ENCODE measurements at places on chromosomes 13 and 19.

- no peak for DNase-seq
Measured at GRCh38 chr13:79227418-79227817, 178.6 kb downstream of the RBM26 start.

- DNase-seq = no peak
Measured at GRCh38 chr13:39879286-39880035, 224.0 kb downstream of the COG6 start.

- no peak for DNase-seq
Measured at GRCh38 chr13:80529734-80530133, 188.8 kb upstream of the SPRY2 start.

GRCh38 chr19:14023404-14024235 is 4.3 kb upstream of the RLN3 start:
- DNase-seq = no peak

DNA sequence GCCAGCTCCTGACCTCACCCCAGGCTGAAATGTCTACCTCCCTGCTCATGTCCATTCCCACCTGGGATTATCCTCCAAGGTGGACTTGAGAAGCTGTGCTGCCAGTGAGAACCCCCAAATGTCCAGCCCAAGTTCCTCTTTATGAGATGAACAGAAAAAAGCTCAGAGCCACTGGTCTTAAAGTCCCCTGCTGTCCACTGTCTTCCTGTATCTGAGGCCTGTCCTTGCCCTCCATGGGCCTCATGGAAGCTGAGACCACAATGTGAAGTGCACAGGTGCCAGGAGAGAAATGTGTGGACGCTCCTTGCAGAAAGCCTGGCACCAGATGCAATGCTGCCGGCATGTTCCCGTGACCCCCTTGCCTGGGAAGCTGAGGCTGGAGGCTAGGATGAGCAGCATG is 3.3 kb upstream of the AMER2 start:
- no peak for DNase-seq

- DNase-seq = no peak
Measured at GRCh38 chr13:92259523-92259922, 861.1 kb downstream of the GPC5 start.

GRCh38 chr13:111620166-111620565 is 299.7 kb downstream of the TEX29 start:
- no peak for DNase-seq

GRCh38 chr13:21834521-21834920 is 163.6 kb downstream of the FGF9 start:
- no peak for DNase-seq

DNA sequence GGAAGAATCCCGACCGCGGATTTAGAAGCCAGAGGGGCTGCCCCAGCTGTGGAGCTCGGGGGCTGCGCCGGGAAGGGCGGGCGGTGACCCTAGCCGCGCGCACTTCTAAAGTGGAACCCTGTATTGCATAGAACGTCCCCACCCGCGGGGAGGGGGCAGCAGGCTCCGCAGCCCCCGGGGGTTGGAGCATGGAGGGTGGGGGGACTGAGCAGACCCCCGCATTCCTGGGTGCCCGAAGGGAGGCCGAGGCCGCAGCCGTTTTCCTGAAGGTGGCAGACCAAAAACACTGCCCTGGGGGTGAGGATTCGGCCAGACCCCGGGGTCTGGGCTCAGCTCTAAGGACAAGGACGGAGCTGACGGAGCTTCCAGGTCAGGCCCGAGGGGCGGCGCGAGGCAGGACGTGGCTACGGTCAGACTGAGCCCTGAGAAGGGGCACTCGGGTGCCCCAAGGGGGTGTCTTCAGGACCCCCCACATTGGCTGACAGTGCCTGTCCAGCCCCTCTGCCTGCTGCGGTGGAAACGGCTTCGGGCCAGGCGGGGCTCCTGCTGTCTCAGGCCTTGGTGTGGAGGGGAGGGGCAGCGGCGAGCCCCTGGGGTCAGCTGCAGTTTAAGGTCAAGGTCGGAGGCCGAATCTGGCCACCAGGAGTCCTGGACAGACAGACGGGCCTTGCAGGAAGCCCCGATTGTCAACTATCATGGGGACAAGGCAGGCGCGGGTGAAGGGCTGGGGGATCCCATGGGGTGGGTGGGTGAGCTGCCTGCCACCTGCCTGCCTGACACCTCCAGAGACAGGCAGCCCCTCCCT is 12.6 kb downstream of the MKNK2 start:
- DNase-seq = no peak

GRCh38 chr19:19209372-19209771 is 2.4 kb upstream of the NCAN start:
- no peak for DNase-seq

- no peak for DNase-seq
Measured at GRCh38 chr19:418761-419671, 10.1 kb upstream of the C2CD4C start.

DNA sequence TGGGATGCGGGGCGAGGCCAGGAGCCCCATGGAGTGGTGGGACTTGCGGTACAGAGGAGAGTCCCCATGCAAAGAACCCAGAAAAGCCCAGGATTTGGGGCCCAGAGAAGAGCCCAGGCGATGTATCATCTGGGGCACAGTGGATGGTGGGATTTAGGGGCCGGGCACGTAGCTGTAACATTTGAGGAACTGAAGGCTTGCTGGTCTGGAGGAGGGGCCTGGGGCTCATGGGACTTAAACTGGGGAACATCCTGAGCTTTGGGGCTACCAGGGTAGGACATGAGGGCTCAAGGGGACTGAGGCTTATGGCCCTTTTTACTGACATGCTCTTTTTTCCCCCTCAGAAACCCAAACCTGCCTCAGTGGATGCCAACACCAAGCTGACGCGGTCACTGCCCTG is 13.5 kb downstream of the MED25 start:
- no peak for DNase-seq

- no peak for DNase-seq
Measured at GRCh38 chr13:70339738-70340137, 231.5 kb upstream of the KLHL1 start.

- DNase-seq = no peak
Measured at GRCh38 chr13:113622791-113623490, 35.1 kb downstream of the ATP4B start.

GRCh38 chr19:43584484-43584883 is 8.9 kb downstream of the PINLYP start:
- DNase-seq = no peak

GRCh38 chr19:8811315-8812172 is 20.6 kb downstream of the ZNF558 start:
- DNase-seq = no peak

- no peak for DNase-seq
Measured at GRCh38 chr13:44274771-44275205, 98.8 kb upstream of the SERP2 start.

DNA sequence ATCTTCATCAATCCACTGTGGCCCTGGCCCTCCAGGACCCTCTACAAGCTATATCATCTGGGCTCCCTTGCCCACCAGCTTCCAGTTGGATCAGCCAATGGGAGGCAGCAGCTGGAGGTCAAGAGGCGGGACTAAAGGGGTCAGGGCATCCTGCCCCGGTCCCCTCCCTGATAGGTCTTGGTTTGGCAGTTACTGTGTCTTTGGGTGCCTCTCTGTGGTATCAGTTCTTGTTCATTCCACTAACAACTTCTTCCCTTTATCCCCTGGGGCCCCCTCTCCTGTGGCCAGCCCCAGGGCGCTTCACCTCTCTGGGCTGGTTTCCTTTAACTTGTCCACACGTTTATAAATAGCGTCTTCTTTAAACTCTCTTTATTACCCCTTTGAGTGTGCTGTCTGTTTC is 83.6 kb downstream of the DCT start:
- DNase-seq = no peak

DNA sequence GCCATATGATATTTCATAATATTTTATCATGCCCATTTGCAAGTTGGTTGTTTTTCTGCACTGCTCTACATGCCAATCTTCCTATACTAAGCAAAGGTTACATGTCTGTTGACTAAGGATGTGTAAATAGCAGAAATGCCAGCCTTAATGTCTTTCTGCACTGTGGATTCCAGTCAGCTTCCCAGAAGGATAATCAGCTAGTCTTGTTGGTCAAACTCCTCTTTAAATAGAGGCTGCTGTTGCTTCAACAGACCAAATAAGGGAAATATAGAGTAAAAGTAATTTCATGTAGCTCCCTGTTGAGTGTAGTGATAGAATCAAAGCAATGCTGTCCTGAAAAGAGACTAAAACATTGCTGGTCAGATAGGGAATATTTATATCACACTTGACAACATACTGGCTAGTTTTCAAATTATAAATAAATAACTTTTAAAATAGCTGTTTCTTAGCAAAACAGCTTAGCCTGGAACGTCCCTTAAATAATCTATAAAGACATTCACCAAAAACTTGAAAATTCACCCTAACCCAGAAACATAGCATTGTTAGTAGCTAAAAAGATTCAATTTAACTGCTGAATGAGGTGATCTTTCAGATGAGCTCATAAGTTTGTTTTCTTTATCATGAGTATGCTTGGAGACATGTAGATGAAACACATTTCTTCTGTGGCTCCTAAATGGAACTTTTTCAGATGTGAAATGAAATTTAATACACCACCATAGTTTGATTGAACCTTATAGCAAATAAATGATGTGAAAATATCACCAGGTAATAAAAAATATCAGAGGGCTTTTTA is 56.6 kb downstream of the FRY start:
- DNase-seq = no peak

- DNase-seq = no peak
Measured at GRCh38 chr19:50003810-50004419, 21.3 kb downstream of the VRK3 start.
